T-helper 1 cell treated with Interleukin-12 subunit alpha and Interleukin-12 subunit beta and Interleukin-4 antibody, amounts not matched to agents 30 ng/mL and 1 ng/mL, for 36 hours (primary cell): ENCODE measurements at places on chromosomes 4 and X. TPM values are rescaled to one million over a fixed set of nuclear protein-coding genes. Genes with fewer than 3 reads are reported as not detected.

PASD1 gene
- total RNA-seq = not detected in 2 replicates

GPC3 gene
- total RNA-seq = 0.07 and 0.12 TPM in 2 replicates

HTT-AS gene
- not detected in 2 replicates for total RNA-seq

CLNK gene
- total RNA-seq = not detected in 2 replicates

CT55 gene
- not detected in 2 replicates for total RNA-seq
